T-helper 2 cell (primary cell): ENCODE measurements at places on chromosomes 1 and 21.

DNA sequence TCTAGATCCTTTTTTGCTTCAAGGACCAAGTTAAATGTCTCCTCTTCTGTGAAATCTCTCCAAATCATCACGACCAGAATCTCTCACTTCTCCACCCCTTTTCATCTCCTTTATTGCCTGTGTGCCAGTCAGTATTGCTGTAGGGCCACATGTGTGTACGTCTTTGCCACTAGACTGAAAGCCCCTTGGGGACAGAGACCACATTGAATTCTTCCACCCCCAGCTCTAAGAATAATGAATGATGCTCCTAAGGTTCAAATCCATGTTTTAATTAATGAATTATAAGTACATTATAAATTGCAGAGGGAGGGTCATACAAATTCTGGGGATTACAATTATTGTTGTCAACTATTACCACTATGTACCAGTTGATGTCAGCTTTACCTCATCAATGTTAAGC is 343.8 kb downstream of the USP25 start:
- DNase-seq = no peak

GRCh38 chr1:204418174-204419063 is 6.8 kb upstream of the PPP1R15B start:
- peak; percentile 27 for DNase-seq

GRCh38 chr1:158362941-158363340 is 9.2 kb downstream of the CD1E start:
- DNase-seq = no peak

- DNase-seq = no peak
Observed at GRCh38 chr1:234999513-234999940, 129.1 kb downstream of the TOMM20 start.

DNA sequence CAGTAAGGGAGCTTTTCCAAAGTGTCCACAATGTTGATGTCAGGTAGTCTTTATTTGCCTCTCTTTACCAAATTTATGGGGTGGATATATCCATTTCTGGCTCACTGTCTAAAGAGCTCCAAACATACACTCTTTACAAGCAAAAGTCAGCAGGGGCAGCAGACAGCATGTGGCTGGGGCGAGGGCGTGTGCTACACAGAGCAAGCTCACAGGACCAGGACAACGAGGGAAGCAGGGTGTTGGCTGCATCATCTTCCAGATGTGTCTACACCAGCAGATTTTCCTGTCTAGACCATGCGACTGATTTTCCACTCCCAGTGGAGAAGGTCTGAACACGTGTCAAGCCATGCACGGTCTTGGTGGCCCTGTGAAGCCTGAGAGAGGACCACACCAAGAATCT is 123.8 kb downstream of the TRABD2B start:
- DNase-seq = no peak

- peak; percentile 66 for DNase-seq
Observed at GRCh38 chr1:247407180-247407616, 8.8 kb upstream of the NLRP3 start.

DNA sequence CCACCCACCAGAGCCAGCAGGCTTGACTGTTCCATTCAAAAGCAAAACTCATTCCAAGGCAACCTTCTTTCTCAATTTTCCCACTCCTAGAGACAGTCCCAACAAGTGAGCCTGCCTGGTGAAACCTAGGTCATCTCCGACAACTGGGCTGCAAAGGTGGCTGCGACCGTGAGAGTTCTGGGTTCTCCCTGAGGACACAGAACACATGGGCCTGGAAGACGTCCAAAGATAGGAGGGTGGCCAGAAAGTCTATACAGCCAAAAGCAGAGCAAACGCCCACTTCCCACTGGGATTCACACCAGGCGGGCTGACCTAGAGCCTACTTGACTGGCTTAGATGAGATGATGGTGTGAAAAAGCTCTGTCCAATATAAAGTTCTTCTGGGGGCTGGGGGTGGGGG is 90.2 kb upstream of the GRIK3 start:
- no peak for DNase-seq

DNA sequence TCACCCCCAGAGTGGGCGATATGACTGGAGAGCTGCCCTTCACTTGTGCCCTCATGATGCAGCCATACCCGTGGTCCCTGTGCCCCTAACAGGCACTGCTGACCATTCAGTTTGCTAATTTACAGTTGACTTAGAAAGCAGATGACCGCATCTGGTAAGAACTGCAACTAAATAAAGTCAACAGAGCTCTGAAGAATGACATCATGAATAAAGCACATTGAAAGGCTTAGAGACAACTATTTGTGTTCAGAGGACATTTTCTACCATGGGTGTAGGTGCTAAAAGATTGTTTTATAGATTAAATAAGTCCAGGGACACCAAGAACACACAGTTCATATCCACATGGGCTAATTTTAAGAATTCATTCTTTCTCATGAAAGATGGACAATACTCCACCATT is 65.5 kb downstream of the LPAR3 start:
- no peak for DNase-seq

- peak; percentile 63 for DNase-seq
Observed at GRCh38 chr1:204286831-204287421, 72.8 kb downstream of the PLEKHA6 start.

DNA sequence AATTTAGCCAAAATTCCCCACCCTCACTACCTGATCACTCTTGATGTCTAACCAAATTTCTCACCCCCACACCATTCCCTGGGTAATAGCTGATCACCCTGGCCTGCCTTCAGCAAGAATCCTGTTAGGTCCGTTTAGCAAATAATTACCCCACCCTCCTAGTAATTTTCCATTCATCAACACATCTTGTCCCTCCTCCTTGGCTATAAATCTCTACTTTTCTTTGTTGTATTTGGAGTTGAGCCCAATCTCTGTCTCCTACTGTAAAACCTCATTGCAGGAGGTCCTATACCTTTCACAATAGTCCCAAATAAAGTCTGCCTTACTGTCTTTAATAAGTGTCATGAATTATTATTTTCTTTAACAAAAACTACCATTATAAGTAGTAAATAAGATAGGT is 6.9 kb upstream of the PRKAA2 start:
- no peak for DNase-seq

DNA sequence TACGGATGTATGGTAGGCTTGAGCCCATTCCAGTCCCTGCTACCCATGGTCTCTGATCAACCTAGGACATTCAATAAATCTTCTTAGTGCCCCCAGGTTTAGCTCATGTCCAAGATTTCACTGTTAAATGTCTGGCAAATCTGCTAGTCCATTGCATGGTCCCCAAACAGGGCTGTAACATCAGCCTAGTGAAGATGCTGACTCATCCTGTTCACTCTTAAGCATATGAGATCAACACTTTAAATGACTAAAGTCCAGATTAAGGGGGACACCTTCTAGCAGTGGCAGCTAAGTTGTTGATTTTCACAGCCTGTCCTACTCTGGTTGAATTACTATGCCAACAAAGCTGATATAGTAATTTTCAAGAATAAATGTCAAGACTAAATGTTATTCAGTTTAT is 46.5 kb upstream of the NUF2 start:
- no peak for DNase-seq

DNA sequence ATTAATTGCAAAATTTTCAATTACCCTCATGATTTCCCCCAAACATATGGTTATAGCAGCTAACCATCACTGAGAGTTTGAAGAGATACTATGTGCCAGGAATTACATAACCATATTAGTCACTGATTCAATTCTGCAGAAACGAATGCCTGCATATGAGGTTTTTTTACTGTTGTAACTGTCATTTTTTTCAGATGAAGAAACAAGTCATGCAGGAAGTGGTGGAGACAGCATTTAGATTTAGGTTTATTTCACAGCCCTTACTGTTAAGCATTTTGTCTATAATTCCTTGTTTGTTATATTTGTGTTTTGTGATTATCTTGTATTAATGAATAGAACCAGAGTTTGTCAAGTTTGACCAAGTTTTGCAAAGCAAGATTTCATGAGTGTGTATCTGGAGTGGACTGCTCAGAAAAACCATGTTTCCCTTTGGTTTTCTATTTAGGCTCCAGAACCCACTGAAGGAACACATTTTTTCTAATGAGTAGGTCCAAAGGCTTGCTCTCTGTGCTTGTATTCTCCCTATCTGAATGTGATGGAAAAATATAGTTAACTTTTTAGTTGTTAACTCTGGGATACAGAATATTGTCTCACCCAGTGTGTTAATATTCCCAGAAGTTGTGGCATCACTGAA is 308.5 kb upstream of the ADAMTS5 start:
- DNase-seq = no peak

DNA sequence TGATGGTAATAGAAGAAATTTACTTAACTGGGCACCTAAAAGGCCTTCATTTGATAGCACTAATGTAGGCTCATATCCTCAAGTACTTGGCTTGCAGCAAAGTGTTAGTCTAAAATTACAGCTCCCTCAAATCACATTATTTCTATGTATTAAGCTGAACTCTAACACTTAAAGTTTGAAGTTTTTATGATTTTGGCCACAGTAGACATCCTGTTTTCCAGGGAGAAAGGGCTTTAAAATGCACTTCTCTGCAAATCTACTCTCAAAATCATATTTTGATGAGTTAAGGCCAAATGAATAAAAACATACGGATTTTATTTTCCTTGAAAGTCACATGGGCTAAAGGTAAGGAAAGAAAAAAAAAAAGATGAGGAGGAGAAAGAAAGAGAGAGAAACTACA is 575.5 kb downstream of the PLPP3 start:
- no peak for DNase-seq

DNA sequence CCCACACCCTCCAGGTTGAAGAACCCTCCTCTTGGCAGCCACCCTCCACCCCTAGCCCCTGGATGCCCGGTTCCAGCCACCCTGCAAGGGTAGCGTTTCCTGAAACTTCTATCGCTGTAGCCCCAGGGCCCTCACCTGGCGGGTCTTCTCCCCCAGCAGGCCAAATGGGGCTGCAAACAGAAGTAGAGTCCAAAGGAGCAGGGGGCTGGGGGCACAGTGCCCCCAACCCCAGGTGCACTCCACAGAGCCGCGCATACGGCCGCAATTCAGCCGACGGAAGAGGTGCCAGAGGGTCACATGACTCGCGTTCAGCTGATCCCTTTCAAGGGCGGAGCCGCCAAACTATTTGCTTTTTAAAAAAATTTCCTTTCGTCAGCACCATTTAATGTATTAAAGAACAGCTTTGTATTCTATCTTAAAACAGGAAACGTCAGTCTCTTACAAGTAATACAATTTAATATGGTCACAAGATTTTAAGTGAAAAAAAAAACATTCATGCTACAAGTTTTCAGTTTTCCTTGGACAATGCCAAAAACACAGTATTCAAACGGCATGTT is at the start of gene GLMP:
GLMP (minus strand) TSS at position 289 of the 557 bp plus-strand sequence; CDS start at position 255, 34 bp downstream.
- no peak for DNase-seq

DNA sequence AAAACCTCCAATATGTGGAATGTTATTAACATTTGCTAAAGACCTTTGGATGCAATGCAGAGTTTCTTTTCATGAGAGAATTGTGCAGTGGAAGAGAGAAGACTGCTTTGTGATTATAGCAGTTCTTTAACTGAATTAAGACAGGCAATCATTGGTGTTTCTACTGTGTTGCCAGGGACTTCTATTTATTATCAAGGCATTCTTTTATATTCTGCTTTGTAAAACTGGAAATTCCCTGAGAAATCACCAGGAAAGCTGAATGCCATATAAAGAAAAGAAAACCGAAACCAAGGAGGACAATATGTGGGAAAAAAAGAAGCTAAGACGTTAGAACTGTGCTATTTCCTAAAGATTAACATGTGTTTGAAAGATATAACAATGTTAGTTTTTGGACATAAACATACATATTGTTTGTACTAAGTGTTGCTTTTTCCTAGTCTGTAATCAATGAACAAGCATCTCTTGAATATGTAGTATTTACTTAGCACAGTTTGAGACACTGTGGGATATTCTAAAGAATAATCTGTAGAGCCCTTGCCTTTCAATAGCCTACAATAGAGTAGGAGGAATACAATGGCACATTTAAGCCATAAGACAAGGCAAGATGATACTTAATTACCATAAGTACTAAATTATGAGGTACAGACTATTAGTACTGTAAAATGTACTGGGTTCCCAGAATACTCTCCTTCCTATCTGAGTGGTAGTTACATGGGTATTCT is 47.1 kb downstream of the EXTL2 start:
- no peak for DNase-seq

DNA sequence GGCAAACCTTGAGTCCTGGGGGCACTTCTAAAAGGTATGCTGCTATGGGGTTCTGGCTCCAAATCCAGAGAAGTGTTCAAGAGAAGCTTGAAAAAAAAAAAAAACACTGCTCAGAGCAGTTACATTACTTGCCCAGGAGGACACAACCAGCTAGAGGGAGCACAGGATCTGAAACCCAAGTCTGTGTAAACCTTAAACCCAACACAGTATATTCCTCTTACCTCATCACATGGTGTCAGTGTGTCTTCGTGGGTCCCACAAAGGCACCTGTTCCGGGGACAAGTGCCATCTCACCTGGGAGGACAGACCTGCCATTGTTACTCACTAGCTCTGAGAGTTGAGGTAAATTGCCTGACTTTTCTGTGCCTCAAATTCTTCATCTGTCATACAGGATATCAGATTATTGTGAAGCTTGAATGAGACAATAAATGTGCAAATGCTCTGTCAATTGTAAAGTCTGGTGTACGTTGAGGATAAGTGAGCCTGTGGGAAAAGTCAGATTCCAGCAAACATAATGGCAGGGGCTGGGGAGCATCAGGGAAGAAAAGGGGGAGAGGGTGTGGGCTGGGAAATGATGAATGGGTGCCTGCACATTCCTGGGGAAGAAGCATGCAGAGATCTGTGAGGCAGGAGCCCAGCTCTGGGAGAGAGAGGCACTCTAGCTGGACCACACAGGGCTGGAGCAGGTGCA is 170.4 kb upstream of the ZC3H12A start:
- DNase-seq = no peak

DNA sequence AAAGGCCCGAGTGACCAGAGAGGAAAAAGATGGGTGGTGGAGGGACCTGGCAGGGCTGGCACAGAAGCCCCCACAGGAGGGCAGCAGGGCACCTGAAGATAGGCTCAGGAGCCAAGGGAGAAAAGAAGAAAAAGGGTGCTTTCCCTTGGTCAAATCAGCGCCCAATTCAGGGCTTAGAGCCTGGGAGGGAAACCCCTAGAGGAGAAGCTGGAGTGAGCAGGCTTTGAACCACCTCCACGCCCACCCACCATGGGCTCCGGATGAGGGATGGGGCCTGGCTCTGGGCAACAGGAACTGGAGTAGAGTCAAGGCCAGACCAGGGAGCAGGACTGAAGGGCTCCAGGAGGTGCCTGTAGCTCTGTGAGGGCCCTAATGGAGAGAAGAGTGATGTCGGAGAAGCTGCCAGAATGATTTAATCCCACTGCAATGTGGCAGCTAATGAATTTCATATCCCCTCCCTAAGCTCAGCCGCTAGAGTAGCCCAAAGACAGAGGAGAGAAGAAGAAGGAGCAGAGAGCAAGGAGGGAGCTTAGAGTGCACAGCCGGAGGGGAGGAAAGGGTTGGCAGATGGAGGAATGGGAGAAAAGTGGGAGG is 12.0 kb upstream of the PRELP start:
- no peak for DNase-seq

DNA sequence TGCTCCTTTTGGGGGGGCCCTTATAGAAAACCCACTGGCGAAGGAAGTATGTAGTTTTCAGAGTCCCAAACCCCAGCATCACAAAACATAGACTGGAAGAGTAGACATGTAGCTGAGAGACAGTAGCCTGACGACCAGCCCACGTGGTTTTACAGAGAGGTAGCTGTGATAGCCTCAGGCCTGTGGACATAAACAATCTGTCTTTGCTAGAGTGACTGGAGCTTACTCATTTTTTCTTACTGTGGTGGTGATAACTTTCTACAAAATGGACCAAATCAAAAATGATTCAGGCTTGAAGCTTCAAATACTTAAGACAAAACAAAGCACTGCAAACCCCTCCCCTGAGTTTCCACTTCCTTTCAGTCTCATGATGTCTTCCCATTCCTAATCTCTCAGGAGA is 497.0 kb downstream of the RWDD3 start:
- no peak for DNase-seq
